ENCODE measurements at places on chromosomes 12 and 14.

GRCh38 chr12:128905003-128905544, 51.8 kb downstream of the GLT1D1 start:
- no peak for DNase-seq

GRCh38 chr14:95662376-95663186, 23.6 kb upstream of the TCL1B start:
- no peak for DNase-seq

- no peak for DNase-seq
Measured at GRCh38 chr12:129195081-129195480, 341.8 kb downstream of the GLT1D1 start.

GRCh38 chr14:21098892-21099595, 589 bp upstream of the ZNF219 start:
- DNase-seq: no peak

DNA sequence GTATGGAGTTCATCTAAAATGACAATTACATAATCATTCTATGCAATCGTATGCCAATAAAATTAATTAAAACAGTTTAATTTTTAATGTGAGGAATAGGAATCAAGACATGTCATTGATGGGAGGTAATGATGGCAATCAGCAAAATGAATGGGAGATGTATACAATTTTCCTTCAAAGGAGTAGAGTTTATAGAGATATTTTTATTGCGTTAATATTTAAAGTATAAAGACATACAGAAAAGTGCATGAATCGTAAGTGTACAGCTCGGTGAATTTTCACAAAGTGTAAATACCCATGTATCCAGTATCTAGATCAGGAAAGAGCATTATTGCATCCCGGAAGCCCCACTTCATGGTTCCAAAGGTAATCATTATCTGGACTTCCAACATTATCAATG, 1.2 kb downstream of the MIPOL1 start:
- DNase-seq: no peak

Measured in activated CD4-positive, alpha-beta T cell treated with anti-CD3 and anti-CD28 coated beads for 24 hours (primary cell).